Mesothelial cell of epicardium (in vitro differentiated cells): ENCODE measurements at places on chromosomes 6 and 20. TPM values are rescaled to one million over a fixed set of nuclear protein-coding genes. Genes with fewer than 3 reads are reported as not detected.

Gene GABRR1
- total RNA-seq, result not detected in 3 replicates

Gene RCAN2
- 3.6 to 4.0 TPM (median 3.9 TPM) in 3 replicates for total RNA-seq

Gene SYNDIG1
- 0.80 to 1.6 TPM (median 0.90 TPM) in 3 replicates for total RNA-seq

Gene SLC22A16
- total RNA-seq, result not detected in 3 replicates

Gene C20orf141
- total RNA-seq, result not detected in 3 replicates

Gene RBBP9
- total RNA-seq, result 19.2 to 22.0 TPM (median 20.6 TPM) in 3 replicates

Gene TRIM10
- total RNA-seq, result not detected in 3 replicates

Gene TSPYL4
- total RNA-seq, result 40.8 to 44.0 TPM (median 41.2 TPM) in 3 replicates

Gene CTCFL
- total RNA-seq, result 0.23 to 0.33 TPM (median 0.27 TPM) in 3 replicates

Gene GCLC
- total RNA-seq, result 18.7 to 27.5 TPM (median 23.5 TPM) in 3 replicates

Gene KHDC1L
- total RNA-seq, result 0.56 to 0.95 TPM (median 0.58 TPM) in 3 replicates

Gene UBR2
- 26.8 to 28.4 TPM (median 28.2 TPM) in 3 replicates for total RNA-seq

Gene MUCL3
- not detected in 3 replicates for total RNA-seq

DNA sequence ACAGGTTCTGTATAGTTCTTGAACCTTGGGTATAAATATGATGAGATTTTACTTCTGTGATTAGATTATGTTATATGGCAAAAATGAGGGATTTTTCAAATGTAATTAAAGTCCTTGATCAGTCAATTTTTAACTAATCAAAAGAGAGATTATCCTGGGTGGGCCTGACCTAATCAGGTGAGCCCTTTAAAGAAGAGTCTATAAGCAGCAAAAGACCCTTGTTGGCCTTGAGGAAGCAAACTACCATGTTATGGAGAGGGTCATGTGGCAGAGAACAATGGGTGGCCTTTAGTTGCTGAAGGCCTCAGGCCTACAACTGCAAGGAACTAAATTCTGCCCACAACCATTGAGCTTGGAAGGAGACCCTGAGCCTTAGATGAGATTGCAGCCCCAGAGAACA, 102.5 kb upstream of the RIPOR2 start:
- no peak for DNase-seq

DNA sequence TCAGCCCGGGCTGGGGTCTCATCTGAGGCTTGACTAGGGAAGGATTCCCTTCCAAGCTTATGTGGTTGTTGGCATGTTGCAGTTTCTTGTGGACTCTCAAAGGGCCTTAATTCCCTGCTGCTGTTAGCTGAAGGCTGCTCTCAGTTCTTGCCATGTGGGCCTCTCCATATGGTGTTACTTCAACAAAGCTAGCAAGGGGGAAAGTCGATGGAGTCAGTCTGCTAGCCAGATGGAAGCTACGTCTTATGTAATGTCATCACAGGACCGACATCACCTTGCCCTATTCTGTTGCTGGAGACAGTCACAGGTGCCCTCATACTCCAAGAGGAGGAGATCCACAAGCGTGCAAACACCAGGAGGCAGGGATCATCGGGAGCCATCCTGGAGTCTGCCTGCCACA, 43.3 kb upstream of the ARMC2 start:
- DNase-seq, result no peak

GRCh38 chr6:112760831-112761230, 413.7 kb downstream of the RFPL4B start:
- DNase-seq, result no peak

DNA sequence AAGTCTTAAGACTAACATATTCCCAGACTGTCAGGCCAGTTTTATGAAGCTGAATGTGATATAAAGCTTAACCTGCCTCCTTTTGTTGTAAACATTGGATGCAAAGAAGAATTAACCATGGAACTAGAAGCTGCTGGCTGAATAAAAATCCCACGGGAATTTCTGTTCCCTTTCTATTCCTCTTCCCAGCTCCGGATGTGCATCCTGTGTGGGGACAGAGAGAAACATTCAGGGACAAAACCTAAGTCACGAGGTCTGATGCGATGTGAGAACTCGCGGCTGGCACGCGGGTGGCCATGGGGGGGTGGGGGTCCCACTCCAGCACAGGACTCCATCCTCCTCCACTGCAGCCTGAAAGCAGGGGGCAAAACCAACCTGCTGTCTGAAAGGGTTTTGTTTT, 32.2 kb downstream of the RAMACL start:
- DNase-seq, result peak; percentile 20

- no peak for DNase-seq
Observed at GRCh38 chr20:41213150-41213820, 75.9 kb downstream of the PLCG1 start.

GRCh38 chr20:44583157-44583556, 778 bp downstream of the PKIG start:
- DNase-seq, result no peak

GRCh38 chr20:8227293-8227692, 95.2 kb downstream of the PLCB1 start:
- no peak for DNase-seq

DNA sequence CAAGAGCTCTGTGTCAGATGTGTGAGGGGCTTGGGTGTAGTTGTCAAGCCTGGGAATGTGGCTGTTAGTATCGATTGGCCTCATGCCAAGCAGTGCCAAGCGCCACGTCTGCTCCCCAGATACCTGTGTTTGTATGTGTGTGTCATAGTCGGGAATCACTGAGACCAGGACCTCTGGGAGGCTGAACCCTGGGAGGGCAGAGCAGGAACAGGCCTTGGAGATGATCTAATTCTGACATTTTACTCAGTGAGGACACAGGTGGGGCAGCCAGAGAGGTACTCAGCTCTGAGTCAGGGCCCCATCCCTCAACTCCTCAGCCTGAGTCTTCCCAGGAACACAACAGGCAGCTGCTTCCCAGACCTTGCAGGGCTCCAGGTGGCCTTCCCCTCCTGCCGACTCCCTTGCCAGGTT, 51.2 kb upstream of the FANCE start:
- DNase-seq, result no peak

- no peak for DNase-seq
Observed at GRCh38 chr6:108403236-108403635, 108.4 kb downstream of the AFG1L start.

DNA sequence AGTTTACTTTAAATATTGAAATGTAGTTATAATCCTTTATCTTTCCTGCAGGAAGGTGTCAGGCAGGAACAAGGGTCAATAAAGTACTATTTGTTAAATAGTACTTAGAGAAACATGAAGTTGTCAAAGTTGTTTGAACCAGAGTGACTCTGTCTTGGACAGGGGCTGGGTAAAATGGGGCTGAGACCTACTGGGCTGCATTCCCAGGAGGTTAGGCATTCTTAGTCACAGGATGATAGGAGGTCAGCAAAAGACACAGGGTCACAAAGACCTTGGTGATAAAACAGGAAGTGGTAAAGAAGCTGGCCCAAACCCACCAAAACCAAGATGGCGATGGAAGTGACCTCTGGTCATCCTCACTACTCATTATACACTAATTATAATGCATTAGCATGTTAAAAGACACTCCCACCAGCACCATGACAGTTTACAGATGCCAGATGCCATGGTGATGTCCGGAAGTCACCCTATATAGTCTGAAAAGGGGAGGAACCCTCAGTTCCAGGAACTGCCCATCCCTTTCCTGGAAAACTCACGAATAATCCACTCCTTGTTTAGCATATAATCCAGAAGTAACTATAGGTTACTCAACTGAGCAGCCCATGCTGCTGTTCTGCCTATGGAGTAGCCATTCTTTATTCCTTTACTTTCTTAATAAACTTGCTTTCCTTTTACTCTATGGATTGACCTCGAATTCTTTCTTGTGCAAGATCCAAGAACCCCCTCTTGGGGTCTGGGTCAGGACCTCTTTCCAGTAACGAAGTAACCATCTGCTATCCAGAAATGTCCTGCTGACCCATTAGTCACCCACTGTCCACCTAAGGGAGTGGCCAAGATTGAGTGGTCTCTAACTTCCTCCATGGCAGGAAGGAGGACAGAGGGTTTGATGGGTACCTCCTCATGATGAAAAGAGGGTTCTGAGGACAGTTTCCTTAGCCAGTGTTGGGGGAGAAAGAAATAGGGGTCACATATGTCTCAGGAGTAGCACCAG, 19.6 kb downstream of the SLC22A2 start:
- DNase-seq, result no peak

DNA sequence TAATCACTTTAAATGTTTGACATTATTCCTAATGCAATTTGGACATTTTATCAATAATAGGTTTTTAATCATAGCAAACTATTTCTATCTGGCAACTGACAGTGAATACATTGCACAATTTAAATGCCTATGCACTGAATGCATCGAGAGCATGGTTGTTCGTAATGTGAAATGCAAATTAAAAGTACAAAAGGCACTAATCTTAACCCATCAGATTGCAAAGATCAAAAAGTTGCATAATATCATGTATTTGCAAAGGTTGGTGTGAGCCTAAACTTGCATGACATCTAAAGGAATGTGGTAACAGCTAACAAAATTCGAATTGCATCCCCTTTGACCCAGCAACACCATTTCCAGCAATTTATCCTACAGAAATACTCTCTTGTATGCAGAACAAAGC, 469.9 kb upstream of the IRAK1BP1 start:
- no peak for DNase-seq

DNA sequence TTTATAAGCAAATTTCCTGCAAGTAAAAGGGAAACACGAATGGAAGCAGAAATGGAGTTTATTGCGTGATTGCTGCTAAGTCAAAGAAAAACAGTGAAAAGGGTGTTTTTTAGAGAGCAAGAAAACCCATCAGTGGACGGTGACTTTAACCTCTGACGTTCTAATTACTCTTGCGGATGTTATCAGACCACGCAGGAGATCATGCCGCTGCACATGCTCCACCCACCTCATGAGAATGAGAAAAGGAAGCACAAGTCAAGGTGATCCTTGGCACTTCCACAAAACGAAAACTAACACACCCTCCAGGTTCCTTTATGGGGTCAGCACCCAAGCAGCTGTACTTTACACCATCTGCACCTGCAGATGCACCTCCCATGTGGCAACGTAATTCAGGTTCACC, 45.0 kb downstream of the LYRM4 start:
- DNase-seq, result no peak

- DNase-seq, result no peak
Observed at GRCh38 chr20:46995561-46996142, 101.0 kb downstream of the EYA2 start.

DNA sequence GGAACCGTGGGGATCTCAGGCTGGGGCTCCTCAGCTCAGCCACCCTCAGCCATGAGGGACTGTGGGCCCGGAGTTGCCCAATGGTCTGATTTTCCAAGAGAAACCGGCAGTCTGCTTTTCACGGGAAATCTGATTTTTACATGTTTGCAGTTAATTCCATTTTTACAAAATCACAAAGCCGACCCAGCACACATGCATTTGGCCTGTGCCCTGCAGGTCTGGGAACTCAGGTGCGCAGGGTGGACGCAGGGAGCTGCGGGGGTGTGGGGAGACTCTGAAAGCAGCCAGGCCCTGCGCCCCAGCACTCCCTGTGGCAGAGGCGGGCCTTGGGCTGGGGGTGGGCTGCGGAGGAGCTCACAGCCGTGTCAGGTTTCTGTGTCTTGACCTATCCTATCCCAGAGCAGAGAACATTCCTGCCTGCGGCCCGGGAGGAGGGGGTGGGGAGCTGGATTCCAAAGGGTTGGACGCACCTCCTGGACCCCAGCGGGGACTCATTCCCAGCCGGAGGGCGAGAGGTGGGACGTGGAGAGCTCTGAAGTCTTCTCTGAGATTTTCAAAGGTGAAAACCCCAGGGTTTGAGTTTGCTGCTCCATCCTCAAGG, 60.6 kb downstream of the ADNP start:
- peak; percentile 76 for DNase-seq

- DNase-seq, result no peak
Observed at GRCh38 chr6:152110886-152111820, 303.7 kb downstream of the ESR1 start.

GRCh38 chr6:90178384-90178855, 118.2 kb downstream of the BACH2 start:
- DNase-seq, result no peak

DNA sequence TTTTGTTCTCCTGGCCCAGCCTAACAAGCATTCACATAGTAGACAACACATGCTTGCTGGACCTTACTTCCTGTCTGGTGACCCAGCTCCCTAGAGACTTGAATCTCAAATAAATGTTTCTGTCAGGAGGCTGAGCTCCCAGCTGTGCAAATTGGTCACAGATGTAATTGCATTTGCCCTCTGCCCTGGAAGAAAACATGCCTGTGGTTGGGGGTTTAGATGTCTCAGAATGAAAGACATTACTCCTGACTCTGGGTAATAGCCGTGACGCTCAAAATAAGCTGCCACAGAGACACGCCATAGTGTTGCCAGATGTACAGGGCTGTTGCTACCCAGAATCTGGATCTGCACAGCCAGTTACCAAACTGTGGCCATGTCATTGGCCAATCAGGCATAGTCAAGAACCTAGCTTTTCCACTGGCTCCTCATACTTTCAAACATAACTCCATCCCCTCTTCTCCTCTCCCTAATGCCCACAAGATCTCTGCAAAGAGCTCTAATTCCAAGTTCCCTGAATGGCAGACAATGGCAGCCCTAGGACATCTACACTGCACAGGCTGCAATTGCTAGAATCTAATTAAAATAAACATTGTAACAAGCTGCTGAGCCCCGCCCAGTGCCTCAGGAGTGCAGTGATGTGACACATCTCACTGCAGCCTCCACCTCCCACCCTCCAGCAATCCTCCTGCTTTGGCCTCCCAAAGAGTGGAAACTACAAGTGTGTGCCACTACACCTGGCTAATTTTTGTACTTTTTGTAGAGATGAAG, 32.8 kb upstream of the GMPR start:
- no peak for DNase-seq

- DNase-seq, result no peak
Observed at GRCh38 chr6:116419069-116419786, 41.9 kb upstream of the CALHM6 start.

DNA sequence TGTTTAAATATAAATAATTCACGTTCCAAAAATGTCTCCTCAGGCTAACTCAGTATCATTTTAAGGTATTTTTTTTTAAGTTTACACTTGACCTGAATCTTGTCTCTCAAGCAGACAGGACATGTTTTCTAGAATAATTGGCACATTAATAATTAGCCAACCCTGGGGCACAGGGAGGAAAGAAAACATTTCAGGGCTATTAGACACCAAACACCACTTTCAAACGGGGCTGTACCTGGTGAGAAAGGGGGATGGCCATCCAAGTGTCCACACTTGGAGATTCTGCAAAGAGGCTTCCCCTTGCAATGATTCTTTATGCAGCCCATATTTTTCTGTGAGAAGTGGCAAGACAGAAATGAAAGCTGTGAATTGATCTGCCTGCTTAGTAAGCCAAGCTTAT, 560.8 kb downstream of the CD109 start:
- DNase-seq, result no peak

GRCh38 chr6:88856566-88856965, 106.9 kb downstream of the RNGTT start:
- no peak for DNase-seq

GRCh38 chr6:43097502-43097901, 21.4 kb downstream of the PTK7 start:
- no peak for DNase-seq

- no peak for DNase-seq
Observed at GRCh38 chr6:133730881-133731280, 158.0 kb upstream of the TCF21 start.
